Fibroblast of lung (primary cell): ENCODE measurements at places on chromosomes 4 and X. TPM values are rescaled to one million over a fixed set of nuclear protein-coding genes. Genes with fewer than 3 reads are reported as not detected.

DNA sequence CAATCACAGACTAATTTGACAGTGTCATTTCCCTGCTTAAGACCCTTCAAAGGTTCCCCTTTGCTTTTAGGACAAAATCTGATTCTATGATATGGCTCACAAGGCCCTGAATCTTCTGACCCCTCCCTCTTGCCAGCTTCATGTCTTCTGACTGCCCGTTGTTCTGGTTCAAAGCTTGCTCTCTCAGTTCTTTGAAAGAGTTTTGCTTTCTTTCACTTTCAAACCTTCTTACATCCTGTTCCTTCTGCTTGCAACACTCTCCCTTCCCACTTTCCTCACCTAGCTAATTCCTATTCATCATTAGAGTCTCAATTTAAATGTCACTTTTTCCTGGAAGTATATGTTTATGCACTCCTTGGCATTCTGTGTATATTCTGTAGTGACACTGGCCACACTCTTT is 299.2 kb downstream of the IDS start:
- DNase-seq, result no peak

- peak; percentile 82 for DNase-seq
These were observed 84.8 kb downstream of the TIGD2 start for GRCh38 chr4:89196056-89196674.

GRCh38 chr4:15003401-15003890 is 1.2 kb downstream of the CPEB2 start:
- DNase-seq, result no peak

DNA sequence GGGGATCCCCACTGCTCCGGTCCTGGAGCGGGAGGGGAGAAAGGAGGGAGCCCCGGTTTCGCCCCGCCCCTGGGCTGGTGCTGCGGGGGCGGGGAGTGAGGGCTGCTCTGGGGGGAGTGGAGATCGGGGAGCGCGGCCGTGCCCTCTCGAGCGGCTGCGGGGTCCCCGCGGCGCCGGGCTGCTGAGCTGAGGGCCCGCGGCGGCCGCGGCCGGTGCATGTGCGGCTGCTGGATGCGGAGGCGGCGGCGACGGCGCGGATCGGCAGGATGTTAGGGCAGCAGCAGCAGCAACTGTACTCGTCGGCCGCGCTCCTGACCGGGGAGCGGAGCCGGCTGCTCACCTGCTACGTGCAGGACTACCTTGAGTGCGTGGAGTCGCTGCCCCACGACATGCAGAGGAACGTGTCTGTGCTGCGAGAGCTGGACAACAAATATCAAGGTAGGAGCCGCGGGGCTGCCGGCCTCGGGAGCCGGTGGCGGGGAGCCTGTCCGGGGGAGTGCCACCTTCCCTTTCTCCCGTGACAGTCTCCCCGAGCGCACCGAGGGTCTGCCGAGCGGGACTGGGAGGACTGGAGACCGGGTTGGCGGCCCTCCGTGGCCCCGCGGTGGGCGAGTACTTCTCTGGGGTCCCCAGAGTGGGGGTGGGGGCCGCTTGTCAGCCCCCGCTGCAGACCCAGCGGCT is at the start of gene ING2:
Gene ING2 (plus strand): TSS at position 129 of the 681 bp plus-strand sequence. CDS start 138 bp downstream, at position 267.
- no peak for DNase-seq

- no peak for DNase-seq
These were observed 79.8 kb downstream of the NAT8L start for GRCh38 chr4:2138846-2139500.

DNA sequence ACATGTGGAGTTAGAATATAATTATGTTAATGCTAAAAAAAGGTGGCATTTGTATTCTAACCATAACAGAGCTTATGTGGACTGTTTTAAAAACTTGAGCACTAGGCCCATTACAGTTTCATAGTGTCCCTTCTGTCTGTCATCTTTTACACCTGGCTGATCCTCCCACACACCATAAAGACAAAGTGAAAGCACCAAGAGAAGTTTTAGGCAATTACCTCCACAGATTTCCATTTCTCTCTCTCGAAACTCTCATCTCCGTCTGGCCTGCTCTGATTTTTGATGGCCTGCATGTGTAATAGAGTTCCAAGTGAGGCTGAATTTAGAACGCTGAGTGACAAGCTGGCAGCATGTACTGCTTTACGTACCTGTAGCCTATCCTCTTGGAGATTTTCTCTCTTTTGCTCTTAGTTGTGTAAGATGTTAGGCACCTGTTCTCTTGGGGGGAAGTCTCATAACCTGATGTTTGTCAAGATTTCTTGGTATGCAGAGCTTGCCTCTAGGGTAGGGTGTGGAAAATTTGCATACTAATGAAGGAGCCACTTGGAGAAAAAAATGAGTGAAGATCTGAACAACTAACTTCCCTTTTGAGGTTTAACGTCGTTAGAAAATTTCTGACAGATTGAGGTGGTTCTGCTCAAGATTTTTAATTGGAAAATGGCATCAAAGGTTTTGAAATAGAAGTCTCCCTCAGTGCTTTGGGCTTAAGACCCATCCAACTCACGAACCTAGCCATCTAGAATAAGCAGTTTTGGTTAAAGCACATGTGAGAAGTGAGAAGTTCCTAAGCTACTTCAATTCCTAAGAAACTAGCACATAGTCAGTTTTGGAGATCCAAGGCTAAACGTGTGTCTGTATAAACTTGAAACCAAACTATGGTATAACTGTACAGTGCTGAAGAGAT is 57.6 kb upstream of the RAP1GDS1 start:
- no peak for DNase-seq

- no peak for DNase-seq
These were observed 214.4 kb downstream of the HS3ST1 start for GRCh38 chr4:11214281-11214680.

GRCh38 chr4:22077571-22077970 is 129.0 kb upstream of the KCNIP4 start:
- peak; percentile 19 for DNase-seq

DNA sequence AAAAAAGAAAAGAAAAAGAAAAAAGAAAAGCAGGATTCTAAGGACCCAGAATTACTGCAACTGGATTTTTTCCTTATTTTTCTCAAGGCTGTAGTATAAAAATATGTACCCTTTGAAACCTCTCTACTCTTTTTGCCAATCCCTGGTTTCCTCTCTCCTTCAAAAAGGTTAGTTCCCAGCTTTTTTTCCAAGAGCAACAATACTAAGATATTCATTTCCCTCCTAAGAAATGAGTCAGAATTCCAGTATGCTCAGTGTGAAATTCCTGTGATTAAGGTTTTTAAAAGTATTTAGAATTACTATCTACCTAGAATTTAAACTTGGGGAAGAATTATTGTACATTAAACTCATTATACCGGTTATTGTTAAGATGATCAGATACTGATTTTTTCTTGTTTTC is 22.0 kb downstream of the SMIM14 start:
- DNase-seq, result peak; percentile 80

DNA sequence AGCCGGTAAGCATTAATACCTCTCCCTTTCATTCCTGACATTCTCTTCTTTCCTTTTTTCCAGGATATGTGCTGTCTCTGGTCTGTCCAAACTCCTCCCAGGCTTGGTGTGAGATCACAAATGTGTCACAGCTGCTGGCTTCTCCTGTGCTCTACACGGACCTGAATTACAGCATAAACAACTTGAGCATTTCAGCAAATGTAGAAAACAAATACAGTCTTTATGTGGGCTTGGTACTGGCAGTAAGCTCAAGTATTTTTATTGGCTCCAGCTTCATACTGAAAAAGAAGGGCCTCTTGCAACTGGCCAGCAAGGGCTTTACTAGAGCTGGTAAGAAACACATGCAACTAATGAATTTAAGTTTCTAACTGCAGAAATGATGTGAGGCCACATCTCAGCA is 8.4 kb downstream of the NIPAL1 start:
- peak; percentile 5 for DNase-seq

GRCh38 chr4:25783126-25783525 is 79.7 kb downstream of the SEL1L3 start:
- DNase-seq, result no peak

DNA sequence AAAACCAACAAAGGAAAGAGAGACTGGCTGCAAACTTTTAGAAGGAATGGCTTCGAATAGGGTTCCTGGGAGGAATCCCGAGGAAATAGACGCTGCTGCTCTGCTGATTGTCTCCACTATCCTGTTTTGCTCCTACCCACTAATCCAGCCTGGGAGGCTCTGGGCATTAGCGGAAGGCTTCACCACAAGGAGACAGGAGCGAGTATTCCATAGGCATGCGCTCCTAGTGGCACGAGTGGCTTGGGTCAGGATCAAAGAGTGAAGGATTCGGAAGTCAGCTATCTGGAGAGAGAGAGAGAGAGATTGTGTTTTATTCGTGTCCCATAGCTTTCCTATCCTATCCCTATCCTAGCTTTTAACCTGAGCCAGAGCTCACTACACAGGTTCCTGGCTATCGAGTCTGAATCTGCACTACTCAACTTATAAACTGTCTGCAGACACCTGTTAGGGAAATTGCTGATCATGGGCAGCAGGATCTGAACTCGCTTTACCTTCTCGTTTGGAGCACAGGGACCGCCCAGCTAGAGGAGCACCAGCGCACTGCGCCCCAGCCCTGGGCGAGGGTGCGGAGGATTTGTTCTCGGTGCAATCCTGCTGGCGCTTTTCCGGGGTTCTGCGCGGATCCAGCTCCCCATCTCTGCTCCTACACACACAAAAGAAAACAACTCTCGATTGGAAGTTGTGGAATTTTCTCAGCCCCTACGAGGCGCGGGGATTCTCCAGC is 740 bp upstream of the NPY2R start:
- no peak for DNase-seq

The ARX gene
- total RNA-seq, result not detected in 2 replicates

The TMPRSS11F gene
- not detected in 2 replicates for total RNA-seq

The ITIH6 gene
- not detected in 2 replicates for total RNA-seq

The CXorf51A gene
- total RNA-seq, result not detected in 2 replicates

The RTL9 gene
- under 0.01 and 0.17 TPM in 2 replicates for total RNA-seq
